SK-MEL-5 (cell line): ENCODE measurements at places on chromosomes 2 and 18. TPM values are rescaled to one million over a fixed set of nuclear protein-coding genes. Genes with fewer than 3 reads are reported as not detected.
A peak's percentile ranks its signal among the peaks of the same experiment; 100 is the strongest.

DNA sequence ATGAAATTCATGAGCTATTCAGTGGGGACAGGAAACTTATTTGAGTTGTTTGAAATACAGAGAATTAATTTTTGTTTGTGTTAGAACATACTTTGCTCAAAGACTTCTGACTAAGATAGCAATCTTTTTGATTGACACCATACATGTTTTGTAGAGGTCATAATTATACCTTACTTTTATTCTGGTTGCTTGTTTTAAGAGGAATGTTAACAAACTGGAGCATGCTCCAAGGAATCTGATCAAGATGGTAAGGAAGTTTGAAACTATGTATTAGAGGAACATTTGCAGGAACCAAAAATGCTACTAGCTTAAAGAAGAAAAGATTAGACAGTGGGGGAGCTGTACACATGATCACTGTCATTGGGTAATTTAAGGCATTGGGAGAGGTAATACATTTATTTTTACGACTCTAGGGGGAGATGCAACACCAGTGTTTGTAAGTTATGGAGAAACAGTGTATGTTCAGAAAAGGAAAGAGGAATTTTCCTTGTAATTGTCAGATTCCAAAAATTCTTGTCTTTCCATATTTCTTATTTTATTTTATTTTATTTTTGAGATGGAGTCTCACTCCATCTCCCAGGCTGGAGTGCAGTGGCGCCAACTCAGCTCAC, 8.0 kb downstream of the AGFG1 start:
- peak; percentile 56 for DNase-seq

- no peak for DNase-seq
Measured at GRCh38 chr2:23753291-23754010, 173.5 kb downstream of the ATAD2B start.

ITPRIPL1 gene
- total RNA-seq = 6.7 and 6.9 TPM in 2 replicates

DNA sequence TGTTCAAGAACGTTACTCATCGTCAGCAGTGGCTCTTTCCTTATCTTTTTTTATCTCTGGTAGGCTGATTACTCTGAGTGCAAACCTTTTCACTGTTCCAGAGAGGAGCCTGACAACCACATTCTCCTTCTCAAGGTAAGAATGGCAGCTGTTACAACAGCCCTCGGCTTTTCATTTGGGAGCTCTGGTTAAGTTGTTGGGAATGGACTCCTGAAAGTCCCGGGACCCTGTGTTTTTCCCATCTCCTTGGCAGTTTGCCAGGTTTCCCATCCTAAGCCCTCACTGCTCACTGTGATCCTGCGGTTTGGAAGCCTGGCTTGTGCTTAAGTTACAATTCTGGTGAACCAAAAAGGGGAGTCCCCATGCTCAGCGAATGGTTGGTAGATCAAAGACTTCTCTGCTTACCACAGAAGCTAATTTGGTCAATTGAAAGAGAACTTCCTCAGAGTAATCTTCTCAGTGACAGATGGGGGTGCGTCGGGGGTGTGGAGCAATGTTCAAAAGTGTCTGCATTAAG, 122.3 kb downstream of the LYPD6B start:
- DNase-seq = no peak

DNA sequence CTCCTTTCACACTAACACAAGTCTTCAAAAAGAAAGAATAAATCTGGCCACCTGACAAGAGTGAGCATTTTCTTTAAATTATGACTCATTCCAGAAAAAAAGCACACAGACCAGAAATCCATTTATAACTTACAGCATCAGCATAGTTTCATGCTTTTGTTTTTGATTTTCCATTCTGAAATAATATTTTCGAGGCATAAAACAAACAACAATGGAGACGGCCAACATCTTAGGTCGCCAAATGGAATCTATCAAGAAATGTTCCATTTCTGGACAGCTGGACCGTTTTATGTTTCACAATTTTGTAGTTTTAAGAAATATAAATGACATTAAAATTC, 165.4 kb upstream of the ZFP36L2 start:
- DNase-seq = no peak

RFX8 gene
- total RNA-seq = not detected in 2 replicates

GRCh38 chr2:126664234-126664633, 8.3 kb downstream of the GYPC start:
- no peak for DNase-seq

DNA sequence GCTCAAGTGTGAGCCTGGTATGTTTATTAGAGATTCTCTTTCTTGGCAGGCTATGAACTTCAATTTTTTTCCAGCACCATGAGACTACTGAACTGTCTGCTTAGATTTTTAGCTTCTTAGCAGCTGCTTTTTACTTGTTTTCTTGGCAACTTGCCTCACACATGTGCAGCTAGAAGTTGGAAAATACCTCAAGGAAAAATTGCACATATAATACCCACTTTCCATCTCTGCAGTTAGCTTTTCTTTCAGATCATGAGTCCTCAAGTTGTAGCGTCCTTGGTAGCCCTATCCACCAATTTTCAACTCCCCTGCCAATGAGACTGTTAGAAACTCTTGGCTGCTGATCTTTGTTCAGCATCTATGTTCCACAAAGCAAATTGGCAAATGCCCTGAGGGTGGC, 302.1 kb downstream of the HRH4 start:
- DNase-seq = no peak

DNA sequence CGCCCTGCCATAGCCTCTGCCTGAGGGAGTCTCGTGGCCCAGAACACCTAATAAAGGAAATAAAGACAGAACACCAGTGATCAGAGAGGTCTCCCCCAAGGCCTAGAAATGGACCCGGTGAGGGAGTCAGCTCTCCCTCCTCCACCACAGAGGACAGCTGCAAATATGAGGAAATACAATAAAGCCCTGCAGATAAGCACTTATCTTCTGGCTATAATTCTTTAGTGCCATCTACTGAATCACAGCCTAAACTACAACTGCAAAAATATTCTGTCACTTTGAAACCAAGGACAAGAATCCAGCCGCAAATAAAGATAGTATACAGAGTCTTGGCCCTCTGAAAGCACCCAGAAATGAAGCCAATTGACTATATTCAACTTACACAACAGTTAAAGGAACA, 42.4 kb upstream of the TACR1 start:
- DNase-seq = peak; percentile 44

DNA sequence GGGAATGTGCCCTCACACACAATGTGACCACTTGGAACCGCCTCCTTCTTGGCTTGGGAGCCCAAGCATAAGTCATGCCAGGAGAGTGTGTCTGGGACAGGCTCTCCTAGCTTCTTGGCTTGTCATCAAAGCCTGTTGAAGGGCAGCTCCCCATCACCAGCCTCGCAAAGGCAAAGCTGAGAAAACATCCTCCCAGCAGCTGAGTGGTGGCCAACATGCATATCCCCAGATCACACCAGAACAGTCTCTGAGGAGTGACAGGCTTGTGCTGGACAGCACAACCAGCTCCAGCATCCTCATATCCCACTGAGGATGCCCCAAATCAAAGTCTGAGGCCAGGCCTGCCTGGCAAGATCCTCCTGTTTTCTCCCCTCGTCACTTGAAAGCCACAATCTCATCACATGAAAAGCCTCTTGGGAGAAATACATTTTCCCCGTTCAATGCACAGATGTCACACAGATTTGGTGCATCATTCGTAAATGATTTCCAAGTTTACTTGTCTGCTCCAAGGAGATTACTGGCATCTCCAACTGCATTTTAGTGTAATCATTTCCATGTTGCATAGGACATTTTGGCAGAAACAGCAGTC, 269.3 kb downstream of the TTC32 start:
- DNase-seq = no peak

FAHD2B gene
- 15.3 and 16.9 TPM in 2 replicates for total RNA-seq

- peak; percentile 41 for DNase-seq
Measured at GRCh38 chr18:65752625-65753325, 2.0 kb downstream of the CDH7 start.

DNA sequence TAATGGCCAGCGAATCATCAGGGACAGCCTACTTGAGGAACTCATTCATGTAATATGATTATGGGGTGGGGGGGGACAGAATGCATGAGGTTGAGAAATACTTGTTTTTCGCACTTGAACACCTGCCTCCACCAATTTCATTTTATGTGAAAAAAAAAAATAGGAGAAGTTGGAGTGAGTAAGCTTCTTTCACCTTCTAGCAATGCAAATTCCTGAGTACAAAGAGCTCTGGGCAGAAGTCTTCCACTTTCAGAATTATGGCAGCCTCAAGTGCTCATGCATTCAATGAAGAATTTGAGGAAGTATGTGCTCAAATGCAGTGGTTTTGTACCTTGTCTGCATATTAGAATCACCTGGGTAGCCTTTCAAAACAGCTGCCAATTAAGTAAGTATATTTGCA, 40.1 kb upstream of the GPD2 start:
- no peak for DNase-seq

UGT1A5 gene
- not detected in 2 replicates for total RNA-seq

DNA sequence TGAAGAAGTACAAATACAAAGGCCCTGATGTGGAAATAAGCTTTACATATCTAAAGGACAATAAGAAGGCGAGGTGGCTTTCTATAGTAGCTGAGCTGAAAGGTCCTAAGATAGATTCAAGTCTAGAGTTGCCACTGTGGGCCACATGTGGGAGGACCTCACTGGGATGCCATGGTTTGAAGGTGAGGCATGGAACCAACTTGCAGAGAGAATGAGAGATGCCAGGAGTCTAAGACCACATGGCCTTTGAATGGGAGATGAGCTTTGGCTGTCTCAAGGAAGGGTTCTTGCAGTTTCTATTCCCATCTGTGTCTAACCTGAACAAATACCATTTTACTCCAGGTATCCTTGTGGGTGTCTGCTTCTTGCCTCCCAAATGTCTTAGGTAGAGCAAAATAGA, 53.6 kb downstream of the HNMT start:
- no peak for DNase-seq

GPBAR1 gene
- not detected in 2 replicates for total RNA-seq

GRCh38 chr18:14100503-14101286, 31.5 kb downstream of the ZNF519 start:
- no peak for DNase-seq

- peak; percentile 82 for DNase-seq
Measured at GRCh38 chr18:54392543-54393023, 34.9 kb downstream of the C18orf54 start.

GRCh38 chr2:231615058-231615671, 22.5 kb downstream of the TEX44 start:
- DNase-seq = no peak

NT5C1B gene
- total RNA-seq = not detected in 2 replicates

LOXL3 gene
- 29.6 and 30.4 TPM in 2 replicates for total RNA-seq

DNA sequence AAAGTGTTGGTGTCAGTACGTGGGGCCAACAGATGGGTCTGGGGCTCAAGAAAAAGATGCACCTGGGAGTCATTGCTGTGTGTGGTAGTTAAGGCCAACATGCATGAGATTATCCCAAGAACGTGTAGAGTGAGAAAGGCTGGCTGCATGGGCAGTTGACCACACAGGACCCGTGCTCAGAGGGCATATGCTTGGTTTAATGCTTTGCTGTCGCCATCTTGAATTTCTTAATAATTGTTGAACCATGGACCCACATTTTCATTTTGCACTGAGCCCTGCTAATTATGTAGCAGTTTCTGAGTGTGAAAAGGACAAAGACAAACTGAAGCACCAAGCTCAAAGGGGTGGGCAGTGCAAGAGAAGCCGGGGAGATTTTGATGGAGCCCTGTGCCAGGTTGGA, 148.1 kb downstream of the CYP26B1 start:
- DNase-seq = no peak

GRCh38 chr2:172283476-172283875, 143.9 kb upstream of the ITGA6 start:
- no peak for DNase-seq

POMC gene
- not detected in 2 replicates for total RNA-seq

ITGB6 gene
- 0.03 TPM in 1 of 2 replicates, not detected in the other for total RNA-seq

RFTN2 gene
- 2.2 and 5.0 TPM in 2 replicates for total RNA-seq

SALL3 gene
- not detected in 2 replicates for total RNA-seq
